ENCODE measurements at places on chromosomes 16 and 17.

GRCh38 chr17:75552425-75553294 is 27.2 kb downstream of the LLGL2 start:
- DNase-seq: peak; percentile 11

- DNase-seq: peak; percentile 85
Observed at GRCh38 chr17:49456183-49456965, 38.7 kb upstream of the NGFR start.

GRCh38 chr16:53061701-53062159 is 6.9 kb downstream of the CHD9 start:
- DNase-seq: no peak

GRCh38 chr17:33966410-33967059 is 288.6 kb upstream of the CCL2 start:
- no peak for DNase-seq

DNA sequence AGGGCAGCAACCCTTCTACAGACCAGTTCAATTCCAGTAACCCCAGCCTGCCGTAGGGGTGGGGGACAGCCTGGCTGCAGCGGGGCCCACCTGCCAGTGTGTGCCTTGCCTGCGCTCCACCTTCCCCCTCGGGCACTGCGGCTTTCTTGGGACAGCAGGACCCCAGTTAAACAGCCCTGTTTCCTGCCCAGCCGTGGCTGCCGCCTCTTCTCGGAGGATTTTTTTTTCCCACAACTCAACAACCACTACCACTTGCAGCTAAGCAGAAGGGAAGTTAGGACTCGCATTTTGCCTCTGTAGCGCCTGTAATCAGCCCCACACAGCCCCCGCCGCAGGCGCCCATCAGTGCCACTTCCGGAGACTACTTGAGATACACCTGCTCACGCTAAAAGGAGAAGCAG is 76.1 kb downstream of the RAI1 start:
- no peak for DNase-seq

DNA sequence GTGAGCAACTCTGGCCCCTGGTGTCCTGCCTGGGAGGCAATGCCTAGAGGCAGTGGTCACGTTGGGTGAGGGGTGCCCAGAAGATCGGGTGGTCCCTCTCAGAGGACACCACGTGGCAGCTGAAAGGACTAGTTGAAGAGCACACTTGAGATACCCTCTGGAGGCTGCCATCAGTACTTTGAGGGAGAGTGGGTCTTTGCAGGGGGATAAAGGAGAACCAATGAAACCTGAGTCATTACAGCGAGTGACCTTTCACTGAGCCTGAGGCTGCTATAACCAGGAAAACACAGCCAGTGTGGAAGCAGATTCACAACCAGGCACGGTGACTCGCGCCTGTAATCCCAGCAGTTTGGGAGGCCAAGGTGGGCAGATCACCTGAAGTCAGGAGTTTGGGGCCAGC is 18.9 kb downstream of the CA4 start:
- DNase-seq: no peak

GRCh38 chr17:41967141-41967920 is 736 bp downstream of the CNP start:
- DNase-seq: no peak

GRCh38 chr17:15418781-15419180 is 48.6 kb downstream of the CDRT4 start:
- DNase-seq: no peak

DNA sequence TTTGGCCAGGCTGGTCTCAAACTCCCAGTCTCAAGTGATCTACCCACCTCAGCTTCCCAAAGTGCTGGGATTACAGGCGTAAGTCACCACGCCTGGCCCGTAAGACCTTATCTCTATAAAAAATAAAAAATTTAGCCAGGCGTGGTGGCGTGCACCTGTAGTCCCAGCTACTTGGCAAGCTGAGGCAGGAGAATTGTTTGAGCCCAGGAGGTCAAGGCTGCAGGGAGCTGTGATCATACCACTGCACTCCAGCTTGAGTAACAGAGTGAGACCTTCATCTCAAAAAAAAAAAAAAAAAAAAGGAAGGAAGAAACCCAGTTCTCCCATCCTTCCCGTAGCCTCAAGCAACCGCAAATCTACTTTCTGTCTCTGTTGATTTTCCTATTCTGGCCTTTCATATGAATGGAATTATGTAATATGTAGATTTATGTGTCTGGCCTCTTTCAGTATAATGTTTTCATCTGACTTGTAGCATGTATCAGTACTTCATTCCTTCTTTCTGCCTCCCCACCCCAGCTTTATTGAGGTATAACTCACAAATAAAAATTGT is 11.2 kb downstream of the CASC3 start:
- no peak for DNase-seq

DNA sequence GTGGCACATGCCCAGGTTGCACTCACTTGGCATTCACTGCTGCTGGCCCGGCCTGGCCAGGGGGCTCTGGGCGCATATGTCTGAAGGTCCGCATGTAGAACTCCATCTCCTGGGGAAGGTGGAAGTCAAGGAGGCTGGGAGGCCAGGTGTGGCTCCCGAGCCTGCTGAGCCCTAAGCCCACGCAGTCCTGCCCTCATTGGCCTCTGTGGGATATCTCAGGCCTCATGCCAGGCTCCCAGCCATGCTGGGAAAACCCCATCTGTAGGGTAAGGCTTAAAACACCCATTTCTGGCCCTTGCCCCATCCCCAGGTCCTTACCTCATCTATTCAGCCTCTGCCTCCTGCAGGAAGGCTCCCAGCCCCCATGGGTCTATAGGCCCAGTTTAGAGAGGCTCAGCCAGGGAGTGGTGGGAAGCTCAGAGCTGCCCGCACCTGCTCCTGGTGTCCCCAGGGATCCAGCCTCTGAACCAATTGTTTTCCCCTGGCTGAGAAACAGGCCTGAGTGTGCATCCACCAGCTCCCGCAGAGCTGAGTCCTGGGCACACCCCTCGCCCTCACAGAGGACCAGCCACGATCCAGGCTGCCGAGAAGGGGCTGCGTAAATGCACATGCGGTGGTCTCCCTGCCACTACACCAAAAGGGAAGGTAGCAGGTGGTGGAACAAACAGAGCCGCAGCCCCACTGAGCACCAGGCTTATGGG is 2.3 kb upstream of the TPPP3 start:
- DNase-seq: no peak

DNA sequence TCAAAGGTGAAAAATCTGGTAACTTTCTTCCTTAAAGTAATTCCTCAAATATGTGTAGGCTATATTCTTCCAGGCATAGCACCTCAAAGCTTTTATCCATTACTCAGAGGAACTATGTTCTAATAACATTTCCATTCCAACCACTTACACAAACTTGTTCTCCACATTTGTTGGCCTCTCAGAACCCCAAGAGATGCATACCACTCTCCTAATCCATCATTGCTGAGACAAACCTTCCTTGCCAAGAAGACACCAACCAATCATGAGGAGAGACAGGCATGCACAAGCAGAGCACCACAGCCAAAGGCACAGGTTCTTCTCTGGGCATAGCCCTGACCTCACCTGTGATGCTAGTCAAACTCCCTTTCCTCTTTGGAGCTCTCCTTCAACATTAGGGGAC is 20.9 kb downstream of the CDH11 start:
- DNase-seq: no peak

GRCh38 chr17:47252209-47252608 is 1.4 kb upstream of the ITGB3 start:
- no peak for DNase-seq

- no peak for DNase-seq
Observed at GRCh38 chr17:77872199-77872598, 86.3 kb upstream of the TNRC6C start.

DNA sequence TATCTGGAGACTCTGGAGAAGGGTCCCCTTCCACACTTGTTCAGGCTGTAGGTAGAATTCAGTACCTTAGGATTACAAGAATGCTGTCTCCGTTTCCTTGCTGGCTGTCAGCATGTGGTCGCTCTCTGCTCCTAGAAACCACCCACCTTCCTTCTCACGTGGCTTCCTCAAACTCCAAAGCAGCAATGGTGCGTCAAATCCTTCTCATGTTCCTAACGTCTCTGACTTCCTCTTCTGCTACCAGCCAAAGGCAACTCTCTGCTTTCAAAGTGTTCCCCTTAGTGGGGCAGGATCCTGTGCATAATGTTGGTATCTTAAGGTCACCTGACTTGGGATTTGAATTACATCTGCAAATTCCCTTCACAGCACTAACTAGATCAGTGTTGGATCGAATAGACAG is 30.9 kb upstream of the DYNLRB2 start:
- no peak for DNase-seq

DNA sequence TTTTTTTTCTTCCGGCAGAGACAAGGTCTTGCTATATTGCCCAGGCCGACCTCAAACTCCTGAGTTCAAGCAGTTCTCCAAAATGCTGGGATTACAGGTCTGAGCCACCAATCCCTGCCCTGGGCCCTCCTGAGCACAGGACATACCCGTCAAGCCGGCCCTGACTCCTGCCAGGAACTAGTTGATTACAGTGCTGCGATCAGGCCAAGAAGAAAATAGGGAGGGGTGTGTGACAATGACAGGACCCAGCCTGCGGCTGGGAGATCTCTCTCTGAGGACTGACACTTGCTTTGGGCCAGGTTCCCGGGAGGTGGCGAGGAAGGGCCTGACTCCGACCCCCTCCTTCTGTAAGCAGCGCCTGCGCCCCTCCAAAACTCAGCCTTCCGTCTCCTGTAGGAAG is 276.6 kb downstream of the MRTFB start:
- DNase-seq: no peak

GRCh38 chr17:75692976-75693375 is 25.8 kb downstream of the SAP30BP start:
- no peak for DNase-seq

- no peak for DNase-seq
Observed at GRCh38 chr16:1495889-1496262, 2.7 kb downstream of the TELO2 start.

GRCh38 chr16:6684076-6684673 is 648.5 kb upstream of the RBFOX1 start:
- no peak for DNase-seq

DNA sequence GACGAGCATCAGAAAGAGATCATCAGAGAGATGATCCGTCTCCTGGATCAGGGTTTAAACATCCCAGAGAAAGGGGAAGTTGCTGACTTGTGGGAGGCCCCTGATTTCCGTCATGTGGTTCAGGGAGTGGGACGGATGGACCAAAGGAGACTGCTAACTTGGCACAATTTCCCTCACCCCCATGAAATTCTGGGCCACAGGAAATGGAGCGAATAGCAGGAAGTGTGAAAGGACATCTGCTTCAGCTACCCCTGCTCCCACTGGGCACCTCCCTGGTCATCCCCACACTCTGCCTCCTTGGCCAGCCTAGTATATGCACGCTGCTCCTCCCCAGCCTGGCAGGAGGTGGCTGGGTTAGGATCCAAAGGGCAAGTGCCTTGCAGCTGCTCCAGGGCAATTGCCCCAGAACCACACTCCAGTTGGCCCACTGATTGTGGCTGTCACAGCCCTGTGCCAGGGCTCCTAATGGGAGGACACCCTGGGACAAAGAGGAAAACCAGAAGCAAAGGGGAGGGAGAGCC is 1.3 kb downstream of the ARRB2 start:
- no peak for DNase-seq
